ENCODE measurements at places on chromosomes 5 and 9.

GRCh38 chr5:62342476-62342837, 36.5 kb downstream of the KIF2A start:
- no peak for DNase-seq

DNA sequence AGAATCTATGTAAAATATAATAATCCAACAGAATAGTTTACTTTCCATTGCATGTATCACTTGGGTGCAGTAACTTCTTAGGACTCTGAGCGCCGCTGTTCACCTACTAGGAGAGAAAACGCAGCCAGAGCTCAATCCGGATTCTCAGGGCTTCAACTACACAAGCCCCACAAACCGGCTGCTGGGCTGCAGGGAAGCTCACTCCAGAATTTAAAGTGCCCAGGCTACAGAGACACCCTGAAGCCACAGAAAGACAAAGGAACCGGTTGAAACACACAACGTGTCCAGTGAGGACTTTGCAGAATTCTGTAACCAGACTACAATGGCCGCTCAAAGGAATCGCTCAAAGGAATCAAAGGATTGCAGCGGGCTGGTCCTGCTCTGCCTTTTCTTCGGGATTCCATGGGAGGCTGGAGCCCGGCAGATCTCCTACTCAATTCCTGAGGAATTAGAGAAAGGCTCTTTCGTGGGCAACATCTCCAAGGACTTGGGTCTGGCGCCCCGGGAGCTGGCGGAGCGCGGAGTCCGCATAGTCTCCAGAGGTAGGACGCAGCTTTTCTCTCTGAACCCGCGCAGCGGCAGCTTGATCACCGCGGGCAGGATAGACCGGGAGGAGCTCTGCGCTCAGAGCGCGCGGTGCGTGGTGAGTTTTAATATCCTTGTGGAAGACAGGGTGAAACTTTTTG, at the start of gene PCDHGA10:
Gene PCDHGA10, plus strand, starts transcription at position 134 of the 686 bp plus-strand sequence. Its CDS starts 189 bp downstream, at position 323.
- DNase-seq, result peak; percentile 83

GRCh38 chr5:80189201-80189600, 66.6 kb downstream of the SERINC5 start:
- no peak for DNase-seq

DNA sequence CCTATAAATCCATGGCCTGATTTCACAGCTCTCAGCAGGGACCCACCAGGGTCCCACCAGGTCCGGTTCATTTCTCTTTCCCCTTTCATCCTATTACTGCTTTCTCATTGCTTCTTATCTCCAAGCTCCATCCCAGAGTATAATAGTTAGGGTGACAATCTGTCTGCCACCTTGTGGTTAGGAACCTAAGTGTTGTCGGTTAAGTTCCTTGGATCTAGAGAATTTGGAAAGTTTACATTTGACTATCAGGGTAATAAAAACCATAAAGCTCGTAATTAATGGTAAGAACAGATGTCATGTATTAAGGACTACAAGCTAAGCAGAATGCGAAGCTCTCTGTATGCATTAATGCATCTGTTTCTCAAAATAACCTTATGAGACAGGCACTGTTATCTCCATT, 259.1 kb downstream of the SH3GL2 start:
- no peak for DNase-seq
